ENCODE measurements at places on chromosomes 5 and 9. TPM values are rescaled to one million over a fixed set of nuclear protein-coding genes. Genes with fewer than 3 reads are reported as not detected.

Gene ANKRD34B
- not detected for total RNA-seq

DNA sequence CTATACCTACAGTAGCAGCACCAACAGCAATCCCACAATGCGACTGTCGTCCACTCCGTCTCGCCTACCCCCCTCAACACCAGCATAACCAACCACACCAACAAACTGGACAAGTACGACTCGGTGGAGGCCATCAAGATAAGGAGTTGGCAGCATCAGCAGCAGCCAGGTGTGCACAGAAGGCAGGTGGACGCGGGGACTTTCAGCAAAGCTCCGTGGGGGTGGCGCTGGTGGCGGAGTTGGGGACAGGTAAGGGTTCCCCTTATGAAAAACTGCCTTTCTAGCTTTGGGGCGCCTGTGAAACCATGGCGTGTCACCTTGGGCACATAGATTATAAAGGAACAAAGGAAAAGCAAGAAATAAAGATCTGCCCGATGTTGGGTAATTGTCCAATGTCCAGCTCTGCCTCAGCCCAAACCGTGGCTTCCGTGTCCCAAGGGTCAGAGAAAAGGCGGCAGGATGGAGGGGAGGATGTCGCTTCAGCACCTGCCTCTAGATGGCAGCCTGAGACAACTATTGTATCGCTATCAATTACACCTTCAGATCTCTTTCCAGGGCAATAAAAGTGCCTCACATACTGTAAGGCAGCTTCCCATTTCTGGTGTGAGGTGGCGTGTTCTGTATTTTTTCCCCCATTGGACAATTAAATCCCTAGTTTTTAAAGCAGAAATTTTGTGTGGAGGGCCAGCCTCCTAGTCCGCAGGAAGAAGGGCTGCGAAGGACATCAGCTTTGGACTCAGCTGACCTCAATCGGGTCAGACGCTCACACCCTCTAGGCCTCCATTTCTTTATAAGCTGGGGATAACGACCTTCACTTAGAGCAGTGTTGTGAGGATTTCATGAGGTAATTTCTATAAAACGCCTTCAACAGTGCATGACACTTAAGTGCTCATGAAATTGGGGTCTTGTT, 58.8 kb downstream of the MTRR start:
- DNase-seq, result peak; percentile 22

Gene OLFML2A
- total RNA-seq, result 6.3 TPM

- no peak for DNase-seq
These were observed 74.2 kb downstream of the ADGRV1 start for GRCh38 chr5:90632791-90633190.

Gene SLC6A7
- total RNA-seq, result not detected

- no peak for DNase-seq
These were observed 593.4 kb upstream of the RGMB start for GRCh38 chr5:98179791-98180755.

DNA sequence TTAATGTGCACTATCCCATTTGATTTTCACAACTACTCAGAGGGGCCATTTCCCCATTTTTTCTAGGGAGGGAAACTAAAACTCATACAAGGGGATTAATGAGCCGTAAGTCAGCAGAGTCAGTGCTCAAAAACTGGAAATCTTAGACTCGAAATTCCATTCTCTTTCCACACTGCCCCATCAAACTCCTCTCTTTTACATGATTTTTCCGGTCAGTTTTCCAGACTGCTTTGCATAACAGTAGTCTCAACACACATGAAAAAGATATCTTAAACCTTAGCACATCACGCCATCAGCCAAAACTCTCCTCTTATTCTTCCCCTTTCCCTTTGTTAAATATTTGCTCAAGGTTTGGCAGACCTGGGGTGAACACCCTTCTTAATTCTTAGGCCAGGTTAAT, 332.0 kb downstream of the RFX3 start:
- DNase-seq, result no peak

Gene FAM163B
- total RNA-seq, result not detected

DNA sequence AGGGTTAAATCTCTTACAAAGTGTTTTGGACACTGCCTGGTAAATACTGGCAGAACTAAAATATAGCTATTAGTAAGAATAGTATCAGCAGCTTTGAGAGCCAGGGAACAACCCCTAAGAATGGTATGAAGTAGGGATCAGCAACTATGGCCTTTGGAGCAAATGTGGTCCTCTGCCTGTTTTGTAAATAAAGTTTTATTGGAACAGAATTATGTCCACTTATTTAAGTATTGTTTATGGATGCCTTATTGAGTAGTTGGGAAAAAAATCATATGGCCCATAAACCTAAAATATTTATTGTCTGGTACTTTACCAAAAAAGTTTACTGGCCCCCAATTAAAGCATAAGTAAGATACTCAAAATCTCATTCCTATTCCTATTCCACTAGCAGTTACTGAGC, 182.2 kb downstream of the PALM2AKAP2 start:
- no peak for DNase-seq

- no peak for DNase-seq
These were observed 192.0 kb downstream of the AP3B1 start for GRCh38 chr5:78102500-78102899.
